Colonic mucosa (tissue), 4 donors: ENCODE measurements at places on chromosomes 2 and 18. TPM values are rescaled to one million over a fixed set of nuclear protein-coding genes. Genes with fewer than 3 reads are reported as not detected.
A peak's percentile ranks its signal among the peaks of the same experiment; 100 is the strongest.

DNA sequence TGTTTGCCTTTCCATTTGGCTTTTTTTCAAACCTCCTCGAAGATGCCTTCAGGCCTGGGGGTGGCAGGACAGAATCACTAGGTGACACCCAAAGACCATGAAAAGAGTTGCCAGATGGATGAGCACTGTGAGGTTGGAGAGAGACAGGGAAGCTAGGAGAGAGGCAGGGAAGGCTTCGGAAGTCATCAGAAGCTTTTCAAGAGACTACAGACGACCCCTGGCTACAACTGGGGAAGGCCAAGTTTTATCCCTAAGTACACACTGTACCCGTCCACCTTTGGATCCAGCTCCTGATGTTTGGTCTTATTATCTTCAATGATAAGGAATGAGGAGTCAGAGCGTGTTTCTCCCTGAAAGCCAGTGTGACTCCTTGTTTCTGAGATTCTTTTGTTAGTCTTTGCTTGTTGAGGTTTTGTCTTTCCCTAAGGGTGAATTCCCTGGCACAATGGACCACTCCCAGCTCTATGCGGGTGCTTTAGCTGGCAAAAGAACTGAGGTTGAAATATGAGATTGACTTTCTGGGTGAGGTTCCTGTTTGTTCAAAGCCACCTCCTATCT, 33.4 kb upstream of the SLC9A2 start:
- no peak overlapping the region for H3K27ac ChIP-seq
- H3K36me3 ChIP-seq = no peaks in the 10 kb centered on the region
- no peaks in the 10 kb centered on the region for H3K27me3 ChIP-seq
- H3K4me3 ChIP-seq = no peak overlapping the region

DNA sequence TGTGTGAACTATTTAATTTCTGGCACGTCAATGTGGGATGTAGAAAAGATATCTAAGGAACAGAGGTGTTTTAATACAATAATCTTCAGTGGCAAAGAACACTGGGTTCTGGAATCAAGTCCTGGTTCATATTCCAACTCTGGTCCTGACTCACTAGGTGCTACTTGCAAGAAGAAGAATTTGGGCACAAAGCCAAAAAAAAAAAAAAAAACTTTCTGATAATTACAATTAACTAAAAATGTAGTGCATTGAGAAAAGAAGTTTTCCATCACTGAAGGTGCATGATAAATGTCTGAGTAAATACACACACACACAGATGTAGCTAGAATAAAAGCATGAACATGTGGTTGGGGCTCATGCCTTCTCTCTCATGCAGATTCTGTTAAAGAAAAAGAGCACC, 424.4 kb upstream of the REG3G start:
- no peak overlapping the region for H3K4me3 ChIP-seq
- no peaks in the 10 kb centered on the region for H3K36me3 ChIP-seq
- no peaks in the 10 kb centered on the region for H3K4me1 ChIP-seq
- no peak for DNase-seq
- H3K27ac ChIP-seq = no peak overlapping the region

DNA sequence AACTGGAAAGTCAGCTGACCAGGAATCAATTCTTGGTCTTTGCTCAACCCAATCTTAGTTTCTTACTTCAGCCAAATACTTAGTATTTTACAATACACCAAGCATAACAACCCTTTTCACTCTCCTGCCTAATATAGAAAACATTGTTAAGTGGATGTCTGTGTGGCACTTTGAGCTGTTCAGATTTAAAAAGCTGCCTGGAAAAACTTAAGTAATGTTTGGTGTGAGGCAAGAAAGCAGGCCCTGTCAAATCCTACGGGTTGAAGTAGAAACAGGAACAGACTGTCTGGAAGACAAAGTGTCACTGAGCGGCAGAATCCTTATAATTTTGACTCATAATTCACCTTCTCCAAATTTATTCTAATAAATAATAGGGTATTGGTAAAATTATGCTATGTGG, 37.1 kb upstream of the FRZB start:
- DNase-seq = no peak
- no peaks in the 10 kb centered on the region for H3K27me3 ChIP-seq
- no peak overlapping the region for H3K27ac ChIP-seq
- no peaks in the 10 kb centered on the region for H3K36me3 ChIP-seq
- no peaks in the 10 kb centered on the region for H3K4me1 ChIP-seq

DNA sequence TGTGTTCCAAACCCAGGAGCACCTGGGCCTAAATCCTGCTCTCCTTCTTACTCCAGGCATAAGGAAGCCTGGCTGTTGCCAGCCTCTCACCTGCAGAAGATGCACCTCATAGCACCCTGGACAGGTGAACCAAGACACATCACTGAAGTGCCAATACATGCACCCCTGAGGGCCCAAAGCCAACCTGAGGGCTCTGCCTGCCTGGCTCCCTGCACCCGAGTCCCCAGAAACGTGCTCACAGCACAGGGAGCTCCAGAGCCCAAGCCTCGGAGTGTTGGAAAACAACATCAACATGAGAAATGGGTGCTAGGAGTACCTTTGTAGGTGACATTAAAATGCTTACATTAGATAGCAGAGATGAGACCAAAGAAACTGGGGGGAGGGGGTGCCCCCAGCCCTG, 96.3 kb upstream of the RAB6C start:
- H3K4me3 ChIP-seq = no peak overlapping the region
- H3K27me3 ChIP-seq = no peaks in the 10 kb centered on the region
- DNase-seq = no peak

DNA sequence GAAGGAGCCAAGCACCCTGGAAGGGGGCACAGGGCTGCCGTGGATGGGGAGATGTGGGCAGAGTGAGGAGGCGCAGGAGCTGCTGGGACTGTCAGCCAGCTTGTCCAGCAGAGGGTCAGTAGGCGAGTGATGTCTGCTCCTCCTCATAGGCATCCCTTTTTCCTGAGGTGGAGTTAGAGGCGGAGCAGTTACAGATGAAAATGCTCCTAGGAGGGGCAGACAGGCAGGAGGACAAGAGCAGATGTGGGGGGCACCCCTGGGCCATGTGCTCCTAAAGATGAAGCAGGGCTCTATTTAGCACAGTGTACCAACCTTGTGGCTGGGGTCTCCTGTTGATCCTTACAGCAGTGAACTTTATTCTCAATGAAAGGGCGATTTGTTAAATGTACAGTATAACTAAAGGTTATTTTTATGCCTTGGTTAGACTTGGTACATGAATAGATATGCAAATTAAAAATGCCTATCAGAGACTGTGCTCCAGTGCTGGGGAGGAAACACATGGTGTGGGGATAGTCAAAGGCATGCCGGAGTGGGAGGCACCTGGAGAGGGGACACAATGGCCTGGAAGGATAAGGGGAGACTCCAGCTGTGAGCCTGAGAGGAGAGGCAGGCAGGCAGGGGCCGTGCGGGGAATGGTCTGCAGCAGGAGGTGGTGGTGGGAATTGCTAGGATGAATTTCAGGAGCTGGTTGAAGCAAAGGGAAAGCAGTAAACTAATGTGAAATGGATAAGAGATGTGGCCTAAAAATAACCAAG, 175.3 kb downstream of the CLIP4 start:
- no peaks in the 10 kb centered on the region for H3K4me1 ChIP-seq
- H3K27me3 ChIP-seq = no peaks in the 10 kb centered on the region
- no peaks in the 10 kb centered on the region for H3K36me3 ChIP-seq

DNA sequence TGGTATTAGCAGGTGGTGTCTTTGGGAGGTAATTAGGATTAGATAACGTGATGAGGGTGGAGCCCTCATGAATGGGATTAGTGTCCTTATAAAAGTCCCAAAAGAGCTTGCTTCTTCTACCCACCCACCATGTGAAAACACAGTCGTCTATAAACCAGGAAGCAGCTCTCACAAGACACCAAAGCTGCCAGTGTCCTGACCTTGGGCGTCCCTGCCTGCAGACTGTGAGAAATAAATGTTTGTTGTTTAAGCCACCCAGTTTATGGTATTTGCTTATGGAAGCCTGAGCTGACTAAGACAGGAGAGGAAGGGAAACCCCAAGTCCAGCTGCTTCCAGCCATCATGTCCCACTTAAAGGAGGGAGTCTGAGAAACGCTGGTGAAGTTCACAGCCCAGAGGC, 13.6 kb downstream of the ADI1 start:
- peak overlapping the region; percentile 71 for H3K27ac ChIP-seq
- DNase-seq = peak; percentile 53
- H3K4me1 ChIP-seq = no peaks in the 10 kb centered on the region
- no peaks in the 10 kb centered on the region for H3K27me3 ChIP-seq
- H3K4me3 ChIP-seq = no peak overlapping the region

RUFY4 gene
- not detected for total RNA-seq

ALPI gene
- total RNA-seq = 27.1 TPM

COPS7B gene
- 33.3 TPM for total RNA-seq

ASB18 gene
- total RNA-seq = not detected

CD226 gene
- total RNA-seq = 1.0 TPM
